ENCODE measurements at places on chromosomes 7 and 10.
A peak's percentile ranks its signal among the peaks of the same experiment; 100 is the strongest.

- no peak for DNase-seq
Measured at GRCh38 chr10:34061841-34062240, 727.4 kb upstream of the NRP1 start.

DNA sequence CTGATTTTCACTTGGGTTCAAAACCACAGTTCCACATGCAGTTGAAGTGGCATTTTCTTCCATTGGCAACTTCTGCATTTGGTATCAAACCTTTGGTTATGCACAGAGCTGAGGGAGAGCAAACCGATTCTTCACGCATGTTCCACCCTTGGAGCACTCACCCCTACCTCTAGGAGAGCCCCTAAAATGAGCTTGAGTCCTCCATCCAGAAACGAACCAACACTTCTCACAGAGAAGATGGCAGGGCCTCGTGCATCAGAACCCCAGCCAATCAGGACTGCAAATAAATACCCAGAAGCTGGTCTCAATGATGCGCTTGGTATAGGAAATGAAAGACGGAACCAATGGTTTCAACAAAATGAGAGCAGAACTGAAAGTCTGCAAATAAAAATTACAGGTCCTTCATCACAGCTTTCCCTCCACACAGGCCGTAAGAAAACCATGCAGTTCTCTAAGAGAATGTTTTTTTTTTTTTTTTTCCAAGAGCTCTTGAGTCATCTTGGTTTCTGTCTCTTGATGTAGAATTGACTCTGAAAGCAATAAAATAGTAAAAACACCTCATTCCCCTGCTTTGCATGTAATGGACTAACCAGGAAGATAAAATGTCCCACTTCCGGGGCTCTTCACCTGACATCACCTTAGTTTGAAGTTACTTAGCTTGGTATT is 23.9 kb downstream of the KLF6 start:
- no peak for DNase-seq

GRCh38 chr7:22842973-22843372 is 20.3 kb upstream of the TOMM7 start:
- no peak for DNase-seq

GRCh38 chr7:40909346-40909980 is 774.7 kb downstream of the SUGCT start:
- DNase-seq: no peak

GRCh38 chr10:78115135-78115853 is 81.6 kb downstream of the RPS24 start:
- no peak for DNase-seq

DNA sequence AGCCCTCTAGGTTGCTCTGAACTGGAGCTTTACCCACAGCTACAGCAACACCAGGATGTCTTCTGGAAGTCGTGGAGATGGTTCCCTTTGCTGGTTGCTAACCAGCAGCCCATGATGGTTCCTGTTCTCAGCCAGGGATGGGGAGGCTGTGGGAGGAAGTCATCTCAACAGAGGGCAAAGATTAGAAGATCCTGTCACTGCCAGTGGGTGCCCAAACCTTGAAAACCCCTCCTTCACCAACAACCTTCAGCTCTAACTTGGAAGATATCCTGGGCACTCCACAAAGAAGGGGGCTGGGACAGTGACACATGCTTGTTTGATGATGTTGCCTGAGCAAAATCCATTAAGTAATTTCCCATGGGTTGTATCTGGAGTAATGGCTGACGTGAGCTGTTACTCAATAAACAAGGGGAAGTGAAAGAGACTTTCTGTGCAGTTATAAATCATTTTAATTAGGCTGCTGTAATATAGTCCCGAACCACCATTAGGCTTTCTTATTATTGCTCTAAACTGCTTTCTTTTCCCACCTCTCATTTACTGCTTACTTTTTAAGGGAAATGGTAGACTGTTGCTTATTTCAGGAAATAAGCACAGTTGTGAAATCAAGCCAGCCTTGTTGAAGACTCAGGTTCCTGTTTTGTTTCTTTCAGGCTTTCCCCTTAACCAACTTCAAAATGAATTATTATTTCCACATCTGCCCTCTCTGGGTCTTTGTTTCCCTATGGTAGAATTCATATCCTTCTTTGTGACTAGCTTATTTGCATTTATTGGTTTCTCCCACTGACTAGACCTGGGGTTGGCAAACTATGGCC is 124.8 kb downstream of the PPP1R17 start:
- no peak for DNase-seq

- DNase-seq: no peak
Measured at GRCh38 chr10:26770069-26770468, 72.6 kb downstream of the PDSS1 start.

- no peak for DNase-seq
Measured at GRCh38 chr10:61635471-61635870, 27.3 kb upstream of the CABCOCO1 start.

- DNase-seq: no peak
Measured at GRCh38 chr10:132590752-132591121, 53.1 kb downstream of the INPP5A start.

GRCh38 chr10:24193330-24193729 is 15.6 kb upstream of the KIAA1217 start:
- no peak for DNase-seq

GRCh38 chr7:36276428-36277248 is 113.0 kb upstream of the ANLN start:
- no peak for DNase-seq

GRCh38 chr7:151721236-151721635 is 155.7 kb downstream of the PRKAG2 start:
- DNase-seq: no peak

DNA sequence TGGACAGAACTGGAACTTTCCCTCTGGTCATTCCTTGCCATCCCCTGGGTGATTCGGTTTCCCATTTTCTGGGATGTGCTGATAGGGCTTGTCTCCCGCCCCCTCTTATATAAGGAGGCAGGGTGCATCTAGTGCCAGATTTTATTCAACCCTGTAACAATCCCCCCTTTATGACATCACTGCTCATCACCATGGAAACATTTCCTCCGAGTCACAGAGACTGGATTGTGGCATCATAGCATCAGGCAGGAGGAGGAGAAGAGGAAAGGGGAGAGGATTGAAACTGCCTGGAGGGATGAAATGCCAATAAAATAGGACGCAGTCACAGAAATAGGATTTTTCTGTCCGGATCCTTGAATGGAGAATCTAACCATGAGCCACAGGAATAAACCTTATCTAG is 25.0 kb downstream of the SORCS3 start:
- no peak for DNase-seq

- no peak for DNase-seq
Measured at GRCh38 chr7:67788669-67789068, 792.0 kb downstream of the TYW1 start.

- no peak for DNase-seq
Measured at GRCh38 chr7:138924501-138925225, 56.5 kb downstream of the KIAA1549 start.

- DNase-seq: no peak
Measured at GRCh38 chr7:23341846-23342598, 42.9 kb downstream of the MALSU1 start.

DNA sequence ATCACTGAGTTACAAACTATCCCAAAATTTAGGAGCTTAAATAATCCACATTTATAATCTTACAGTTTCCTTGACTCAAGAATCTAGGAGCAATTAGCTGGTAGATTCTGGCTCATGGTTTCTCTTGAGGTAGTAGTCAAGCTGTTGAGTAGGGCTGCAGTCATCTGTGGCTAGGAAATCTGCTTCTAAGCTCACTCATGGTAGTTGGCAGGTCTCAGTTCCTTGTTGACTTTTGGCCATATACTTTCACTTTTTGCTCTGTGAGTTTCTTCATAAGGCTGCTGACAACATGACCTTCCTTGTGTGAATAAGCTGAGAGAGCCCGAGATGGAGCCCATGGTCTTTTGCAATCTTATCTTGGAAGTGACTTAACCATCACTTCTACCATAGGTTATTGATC is 10.8 kb upstream of the ETV1 start:
- no peak for DNase-seq

- DNase-seq: no peak
Measured at GRCh38 chr7:143396182-143396581, 12.5 kb downstream of the EPHA1 start.

GRCh38 chr7:96196676-96197075 is 125.2 kb downstream of the SLC25A13 start:
- DNase-seq: no peak

- DNase-seq: no peak
Measured at GRCh38 chr7:158252837-158253669, 334.6 kb downstream of the PTPRN2 start.

GRCh38 chr7:95550546-95550945 is 45.8 kb downstream of the PDK4 start:
- no peak for DNase-seq

DNA sequence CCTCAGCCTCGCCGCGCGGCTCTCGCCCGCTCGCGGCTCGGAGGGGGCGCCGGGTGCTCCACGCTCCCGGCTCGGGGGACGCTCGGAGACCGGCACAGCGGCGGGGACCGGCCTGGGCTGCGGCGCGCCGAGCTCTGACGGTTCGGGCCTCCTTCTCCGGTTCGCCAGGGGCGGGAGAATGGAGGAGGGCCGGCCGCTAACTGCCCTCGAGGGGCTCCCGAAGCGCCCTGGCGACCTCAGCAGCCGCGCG is 232 bp upstream of the GRID1 start:
- no peak for DNase-seq

DNA sequence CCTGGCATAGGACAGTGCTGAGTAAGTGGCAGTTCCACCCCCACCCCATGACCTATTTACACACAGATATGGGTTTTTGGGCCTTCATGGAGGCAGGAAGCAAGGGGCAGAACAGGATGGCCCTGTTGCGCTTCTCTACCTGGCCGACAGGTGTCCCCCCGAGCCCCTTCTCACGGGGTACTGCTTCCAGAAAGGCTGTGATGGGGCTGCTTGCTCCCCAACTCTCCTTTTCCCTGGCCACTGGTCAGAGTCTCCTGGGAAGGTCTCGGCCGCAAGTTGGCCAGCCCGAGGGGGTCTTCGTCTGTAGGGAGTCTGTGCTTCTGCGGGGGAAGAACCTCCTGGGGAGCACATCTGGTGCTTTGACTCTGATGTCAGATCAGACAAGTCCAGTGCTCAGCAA is 139.8 kb upstream of the TNS3 start:
- no peak for DNase-seq

- no peak for DNase-seq
Measured at GRCh38 chr7:28976022-28976421, 17.9 kb upstream of the TRIL start.

DNA sequence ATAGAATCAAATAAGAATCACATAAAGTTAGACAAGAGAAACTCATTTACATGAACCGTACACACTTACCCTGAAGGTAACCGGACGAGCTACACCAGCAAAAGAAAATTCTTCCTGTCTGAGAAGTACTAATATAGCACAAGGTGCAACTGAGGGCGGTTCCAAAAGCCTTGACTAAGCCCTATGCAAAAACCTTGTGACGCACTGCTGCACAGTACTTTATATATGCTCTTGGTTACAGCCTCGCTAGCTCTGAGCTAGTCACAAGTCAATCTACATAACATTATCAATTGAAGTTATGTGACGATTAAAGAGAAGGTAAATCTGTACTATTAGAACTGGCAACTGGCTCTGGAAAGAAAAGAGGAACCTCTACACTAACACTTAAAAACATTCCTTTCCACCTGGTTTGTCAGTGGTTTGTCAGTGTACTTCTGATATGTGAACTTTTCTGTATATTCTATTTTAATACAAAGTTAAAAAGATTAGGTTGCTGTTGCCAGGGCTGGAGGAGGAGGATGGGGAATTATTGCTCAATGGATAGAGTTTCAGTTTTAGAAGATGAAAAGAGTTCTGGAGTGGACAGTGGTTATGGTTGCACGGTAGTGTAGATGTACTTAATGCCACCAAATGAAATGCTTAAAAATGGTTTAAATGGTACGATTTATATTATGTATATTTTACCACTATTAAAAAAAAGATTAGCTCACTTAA is 21.6 kb downstream of the NT5C3A start:
- DNase-seq: peak; percentile 23

DNA sequence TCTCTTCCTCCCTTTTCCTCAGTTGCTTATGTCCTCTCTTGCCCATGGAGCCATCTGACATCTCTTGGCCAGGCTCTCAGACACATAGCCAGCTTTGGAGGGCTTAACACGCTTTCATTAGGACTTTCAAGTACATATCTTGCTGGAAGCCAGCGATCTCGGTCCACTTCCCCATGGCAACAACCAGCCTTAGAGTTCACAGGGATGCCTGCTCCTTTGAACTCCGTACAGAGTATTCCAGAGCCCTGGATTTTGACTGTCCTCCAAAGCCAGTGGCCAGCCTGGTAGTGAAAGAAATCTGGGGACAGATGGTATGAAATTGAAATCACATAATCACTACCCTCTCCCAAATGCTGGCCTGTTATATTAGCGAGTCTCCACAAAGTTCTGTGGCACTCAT is 370.5 kb upstream of the NPVF start:
- DNase-seq: no peak

- no peak for DNase-seq
Measured at GRCh38 chr7:140212100-140212881, 35.5 kb upstream of the KDM7A start.

GRCh38 chr7:140643416-140643815 is 2.8 kb upstream of the DENND2A start:
- no peak for DNase-seq

DNA sequence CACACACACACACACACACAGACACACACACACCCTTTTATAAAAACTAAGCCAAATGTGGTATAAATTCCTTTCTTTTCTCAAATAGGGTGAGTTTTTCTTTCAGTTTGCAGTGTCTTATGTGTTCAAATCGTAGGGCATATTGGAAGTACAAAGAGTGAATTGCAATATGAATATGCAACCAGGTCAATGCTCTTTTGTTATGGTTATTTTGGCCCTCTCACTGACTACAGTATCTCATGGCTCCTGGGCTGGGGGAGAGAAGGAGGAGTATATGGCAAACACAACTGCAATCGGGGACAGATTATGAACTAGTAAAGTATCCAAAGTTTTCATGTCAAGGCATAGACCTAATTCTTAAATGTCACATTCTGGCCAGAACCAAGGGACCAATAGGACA is 301.9 kb downstream of the PLXDC2 start:
- no peak for DNase-seq

GRCh38 chr10:101297901-101298486 is 56.0 kb upstream of the BTRC start:
- DNase-seq: peak; percentile 80

- no peak for DNase-seq
Measured at GRCh38 chr10:113895018-113895417, 40.6 kb downstream of the NHLRC2 start.

- DNase-seq: no peak
Measured at GRCh38 chr7:132450188-132450587, 126.1 kb downstream of the PLXNA4 start.

DNA sequence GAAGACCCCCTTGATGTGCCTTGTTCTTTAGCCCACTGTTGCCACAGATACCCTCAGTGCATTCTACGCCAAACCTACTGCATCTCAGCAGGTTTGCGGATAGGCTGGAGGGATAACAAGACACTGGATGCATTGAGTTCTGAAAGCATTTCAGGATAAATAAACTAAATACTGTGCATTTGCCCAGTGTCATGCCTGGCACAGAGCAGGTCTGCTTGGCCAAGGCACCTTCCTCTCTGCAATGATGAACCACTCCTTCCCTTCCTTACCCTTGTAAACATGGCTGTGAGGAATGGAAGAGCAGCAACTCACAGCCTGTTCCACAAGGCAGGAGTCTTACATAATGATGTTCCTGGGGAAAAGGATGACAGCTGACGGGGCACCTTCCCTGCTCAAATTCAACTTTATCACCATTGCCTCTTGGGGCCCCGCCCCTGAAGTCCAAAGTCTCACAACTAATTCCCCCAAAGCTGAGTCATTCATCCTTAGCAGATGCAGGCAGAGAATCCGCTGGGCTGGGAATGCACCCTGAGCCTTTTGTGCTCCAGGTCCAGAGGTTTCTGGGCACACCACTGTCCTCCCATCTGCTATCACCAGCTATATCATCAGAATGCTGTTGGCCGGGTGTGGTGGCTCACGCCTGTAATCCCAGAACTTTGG is 11.6 kb downstream of the DDX56 start:
- no peak for DNase-seq

Measured in stimulated activated CD4-positive, alpha-beta T cell treated with anti-CD3 and anti-CD28 coated beads, Interleukin-12 subunit alpha, Interleukin-12 subunit beta, amount 100 ng/mL, for 4 hours (primary cell).